ENCODE measurements at places on chromosomes 13 and 19.

GRCh38 chr19:4715529-4716221 is 8.0 kb downstream of the DPP9 start:
- no peak for DNase-seq
- H3K27me3 ChIP-seq: no peaks in the 10 kb centered on the region
- H3K4me3 ChIP-seq: no peak overlapping the region
- H3K27ac ChIP-seq: peak overlapping the region; percentile 91
- H3K4me1 ChIP-seq: peaks cover 24% of the 10 kb centered on the region

DNA sequence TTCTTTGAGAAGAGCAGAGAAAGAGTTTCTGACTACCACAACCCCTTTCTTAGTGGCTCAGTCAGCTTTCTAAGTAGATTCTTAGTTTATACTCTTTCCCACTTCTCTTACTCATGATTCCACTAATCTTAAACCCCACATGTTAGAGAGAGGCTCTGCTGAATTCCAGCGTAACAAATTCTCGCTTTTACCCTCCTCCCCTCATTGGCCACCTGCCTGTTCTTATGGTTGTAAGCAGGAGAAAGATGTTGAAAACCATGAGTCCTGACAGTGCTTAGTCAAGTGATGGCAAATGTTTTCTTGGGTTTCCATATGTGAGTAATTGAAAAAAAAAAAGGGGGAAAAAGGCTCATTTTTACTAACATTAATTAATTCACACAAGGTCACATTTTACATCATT is 125.9 kb downstream of the ZDHHC20 start:
- no peaks in the 10 kb centered on the region for H3K4me1 ChIP-seq
- no peaks in the 10 kb centered on the region for H3K27me3 ChIP-seq
- DNase-seq: no peak
- H3K27ac ChIP-seq: no peak overlapping the region

DNA sequence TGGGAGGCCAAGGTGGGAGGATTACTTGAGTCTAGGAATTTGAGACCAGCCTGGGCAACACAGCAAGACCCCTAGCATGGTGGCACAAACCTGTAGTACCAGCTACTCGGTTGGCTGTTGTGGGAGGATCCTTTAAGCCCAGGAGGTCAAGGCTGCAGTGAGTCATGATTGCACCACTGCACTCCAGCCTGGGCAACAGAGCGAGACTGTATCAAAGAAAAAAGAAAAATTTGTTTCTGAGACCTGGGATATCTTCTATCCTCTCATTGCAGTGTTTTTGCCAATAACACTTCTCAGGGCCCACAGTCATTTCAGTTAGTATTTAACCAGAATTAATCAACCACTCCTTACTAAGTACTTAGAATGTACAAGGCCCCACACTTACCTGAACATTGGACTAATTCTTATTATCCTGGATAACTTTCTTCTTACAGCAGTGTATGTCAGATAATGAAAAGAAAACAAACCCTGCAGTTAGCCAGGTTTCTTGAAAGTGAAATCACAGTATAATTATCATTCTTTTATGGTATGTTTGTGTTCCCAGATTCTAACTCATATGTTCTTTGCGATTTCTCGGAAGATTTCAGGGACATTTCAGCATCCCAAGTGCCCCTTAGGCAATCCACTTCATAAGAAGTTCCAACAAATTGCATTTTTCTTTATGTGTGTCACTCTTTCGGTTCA is 75.6 kb upstream of the KLF5 start:
- no peaks in the 10 kb centered on the region for H3K27me3 ChIP-seq
- DNase-seq: no peak
- H3K4me3 ChIP-seq: no peak overlapping the region

DNA sequence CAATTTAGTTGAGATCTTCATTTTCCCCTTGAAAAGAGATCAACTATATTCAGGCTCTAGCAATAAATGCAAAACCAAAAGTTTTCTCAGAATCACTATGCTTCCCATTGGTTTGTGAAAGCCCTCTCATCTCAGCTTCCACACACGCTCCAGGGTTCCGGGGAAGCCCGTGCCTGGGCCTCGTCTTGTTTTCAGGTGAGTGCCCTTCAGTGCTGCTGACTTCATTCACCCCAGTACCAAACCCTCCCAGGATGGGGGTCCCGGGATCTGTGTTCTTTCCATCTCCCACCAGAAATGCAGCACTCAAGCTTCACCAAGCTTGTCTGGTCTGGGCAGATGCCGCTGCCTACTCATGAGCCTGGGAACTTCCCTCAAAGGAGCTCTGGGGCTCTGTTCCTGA is 97.7 kb downstream of the TEX29 start:
- H3K36me3 ChIP-seq: no peaks in the 10 kb centered on the region
- no peaks in the 10 kb centered on the region for H3K4me1 ChIP-seq
- no peak overlapping the region for H3K4me3 ChIP-seq

- H3K36me3 ChIP-seq: peaks cover 48% of the 10 kb centered on the region
- H3K27ac ChIP-seq: no peak overlapping the region
- H3K4me1 ChIP-seq: peaks cover 6% of the 10 kb centered on the region
- H3K4me3 ChIP-seq: no peak overlapping the region
- no peaks in the 10 kb centered on the region for H3K27me3 ChIP-seq
- no peak for DNase-seq
Observed at GRCh38 chr19:16882146-16882545, 6.7 kb upstream of the F2RL3 start.

GRCh38 chr19:46610851-46611770 is 10.0 kb downstream of the CALM3 start:
- peak overlapping the region; percentile 39 for H3K4me3 ChIP-seq
- DNase-seq: no peak
- H3K27me3 ChIP-seq: no peaks in the 10 kb centered on the region
- peaks cover 68% of the 10 kb centered on the region for H3K36me3 ChIP-seq
- H3K4me1 ChIP-seq: peaks cover 56% of the 10 kb centered on the region

DNA sequence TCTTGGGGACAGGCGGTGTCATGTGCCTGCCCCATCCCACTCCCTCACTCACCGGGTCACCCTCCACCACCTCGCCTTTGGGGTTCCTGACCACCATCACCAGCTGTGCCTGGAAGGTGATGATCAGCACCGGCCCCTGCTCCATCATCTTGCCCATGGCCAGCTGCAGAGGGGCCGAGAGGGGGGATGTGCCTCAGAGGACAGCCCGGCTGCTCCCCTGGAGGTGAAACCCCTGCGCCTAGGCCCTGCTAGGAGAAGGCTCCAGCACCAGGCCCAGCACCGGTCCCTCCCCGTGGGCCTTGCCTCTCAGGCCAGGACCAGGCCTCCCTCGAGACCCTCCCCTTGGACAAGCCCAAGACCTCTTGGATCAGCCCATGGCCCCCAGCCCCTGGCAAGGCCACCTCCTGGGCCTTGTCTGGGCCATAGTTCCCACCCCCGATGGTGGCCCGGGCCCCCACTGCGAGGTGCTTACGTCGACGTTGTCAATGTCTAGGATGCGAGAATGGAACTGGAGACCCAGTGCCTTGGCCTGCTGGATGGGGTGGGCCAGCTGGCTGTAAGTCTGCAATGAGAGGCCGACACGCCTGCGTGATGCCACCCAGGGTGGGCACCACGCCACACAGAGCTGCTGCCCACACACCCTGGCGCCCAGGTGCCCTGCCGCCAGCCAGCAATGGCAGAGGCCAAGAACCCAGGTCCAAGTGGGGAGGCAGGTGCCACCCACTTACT is 1.8 kb upstream of the CTXN1 start:
- H3K4me3 ChIP-seq: no peak overlapping the region
- peaks cover 49% of the 10 kb centered on the region for H3K36me3 ChIP-seq
- no peak overlapping the region for H3K27ac ChIP-seq

GRCh38 chr13:108964606-108965005 is 335.2 kb downstream of the MYO16 start:
- no peaks in the 10 kb centered on the region for H3K36me3 ChIP-seq
- no peak for DNase-seq
- no peak overlapping the region for H3K4me3 ChIP-seq

DNA sequence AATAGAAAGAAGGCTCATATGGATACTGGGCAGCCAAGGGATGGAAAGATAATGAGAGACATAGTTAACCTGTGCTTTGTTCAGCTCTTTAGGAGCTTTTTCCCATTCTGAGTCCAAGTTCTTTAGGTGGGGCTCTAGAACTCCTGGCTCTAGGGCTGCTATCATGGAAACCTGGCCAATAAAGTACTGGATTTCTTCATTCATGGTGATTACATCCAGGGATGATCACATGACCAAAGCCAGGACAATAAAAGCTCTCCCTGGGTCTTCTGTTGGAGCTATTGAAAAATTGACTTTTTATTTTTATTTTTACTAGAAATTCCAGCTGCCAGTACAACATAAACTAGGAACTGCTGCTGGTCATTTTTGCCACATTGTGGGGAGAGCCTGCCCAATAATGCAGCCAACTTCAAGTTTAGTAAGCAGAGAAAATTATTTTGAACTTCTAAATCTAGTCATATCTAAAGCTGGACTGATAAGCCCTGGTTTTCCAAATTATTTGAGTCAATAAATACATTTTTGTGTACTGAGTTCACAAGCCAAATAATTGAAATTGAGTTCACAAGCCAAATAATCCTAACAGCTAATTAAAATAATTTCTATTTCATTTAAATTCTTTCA is 224.9 kb upstream of the STARD13 start:
- H3K27ac ChIP-seq: no peak overlapping the region
- no peaks in the 10 kb centered on the region for H3K36me3 ChIP-seq
- H3K27me3 ChIP-seq: no peaks in the 10 kb centered on the region
- no peak for DNase-seq

DNA sequence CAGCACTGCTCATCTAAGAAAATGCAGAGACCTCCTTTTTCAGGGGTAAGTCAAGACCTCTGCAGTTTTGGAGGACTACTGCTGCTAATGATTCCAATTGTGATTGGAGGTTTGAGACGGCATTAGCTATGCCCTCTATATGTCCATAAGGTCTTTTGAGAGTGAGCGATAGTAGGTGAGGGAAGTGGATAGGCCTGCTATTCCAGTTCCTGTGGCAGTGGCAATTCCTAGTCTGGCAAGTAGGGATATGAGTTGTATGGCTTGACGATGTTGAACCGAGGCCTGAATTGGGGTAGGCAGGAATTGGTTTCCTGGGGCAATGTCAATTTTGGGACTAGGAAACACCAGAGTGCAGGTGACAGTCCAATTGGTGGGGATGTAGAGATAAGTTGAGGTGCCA is 913.1 kb upstream of the SLITRK5 start:
- H3K36me3 ChIP-seq: no peaks in the 10 kb centered on the region
- no peak for DNase-seq
- H3K27me3 ChIP-seq: no peaks in the 10 kb centered on the region
- no peaks in the 10 kb centered on the region for H3K4me1 ChIP-seq
- no peak overlapping the region for H3K27ac ChIP-seq
- no peak overlapping the region for H3K4me3 ChIP-seq

GRCh38 chr13:100512422-100512821 is 76.2 kb downstream of the GGACT start:
- no peaks in the 10 kb centered on the region for H3K36me3 ChIP-seq
- no peaks in the 10 kb centered on the region for H3K4me1 ChIP-seq
- DNase-seq: no peak
- H3K27ac ChIP-seq: no peak overlapping the region
- H3K4me3 ChIP-seq: no peak overlapping the region

- no peaks in the 10 kb centered on the region for H3K27me3 ChIP-seq
- peak overlapping the region; percentile 81 for H3K4me3 ChIP-seq
- peaks cover 19% of the 10 kb centered on the region for H3K4me1 ChIP-seq
- DNase-seq: peak; percentile 21
- peaks cover 22% of the 10 kb centered on the region for H3K36me3 ChIP-seq
Observed at GRCh38 chr13:113584870-113585671, 518 bp downstream of the TFDP1 start.

- DNase-seq: no peak
- H3K27ac ChIP-seq: no peak overlapping the region
- no peaks in the 10 kb centered on the region for H3K27me3 ChIP-seq
- no peaks in the 10 kb centered on the region for H3K36me3 ChIP-seq
- H3K4me3 ChIP-seq: no peak overlapping the region
Observed at GRCh38 chr13:92802776-92803175, 423.8 kb upstream of the GPC6 start.

DNA sequence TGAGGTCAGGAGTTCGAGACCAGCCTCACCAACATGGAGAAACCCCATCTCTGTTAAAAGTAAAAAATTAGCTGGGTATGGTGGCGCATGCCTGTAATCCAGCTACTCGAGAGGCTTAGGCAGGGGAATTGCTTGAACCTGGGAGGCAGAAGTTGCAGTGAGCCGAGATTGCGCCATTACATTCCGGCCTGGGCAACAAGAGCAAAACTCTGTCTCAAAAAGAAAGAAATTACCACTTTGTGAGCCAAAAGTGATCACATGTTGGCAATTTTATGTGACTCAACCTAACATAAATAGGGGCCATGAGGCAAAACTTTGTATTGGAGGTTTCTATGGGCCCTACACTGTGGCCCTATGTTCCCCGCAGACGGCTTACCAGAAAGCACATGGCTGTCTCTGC is 72.2 kb downstream of the MAP4K1 start:
- peaks cover 39% of the 10 kb centered on the region for H3K4me1 ChIP-seq
- no peak overlapping the region for H3K27ac ChIP-seq
- H3K27me3 ChIP-seq: no peaks in the 10 kb centered on the region
- DNase-seq: no peak

DNA sequence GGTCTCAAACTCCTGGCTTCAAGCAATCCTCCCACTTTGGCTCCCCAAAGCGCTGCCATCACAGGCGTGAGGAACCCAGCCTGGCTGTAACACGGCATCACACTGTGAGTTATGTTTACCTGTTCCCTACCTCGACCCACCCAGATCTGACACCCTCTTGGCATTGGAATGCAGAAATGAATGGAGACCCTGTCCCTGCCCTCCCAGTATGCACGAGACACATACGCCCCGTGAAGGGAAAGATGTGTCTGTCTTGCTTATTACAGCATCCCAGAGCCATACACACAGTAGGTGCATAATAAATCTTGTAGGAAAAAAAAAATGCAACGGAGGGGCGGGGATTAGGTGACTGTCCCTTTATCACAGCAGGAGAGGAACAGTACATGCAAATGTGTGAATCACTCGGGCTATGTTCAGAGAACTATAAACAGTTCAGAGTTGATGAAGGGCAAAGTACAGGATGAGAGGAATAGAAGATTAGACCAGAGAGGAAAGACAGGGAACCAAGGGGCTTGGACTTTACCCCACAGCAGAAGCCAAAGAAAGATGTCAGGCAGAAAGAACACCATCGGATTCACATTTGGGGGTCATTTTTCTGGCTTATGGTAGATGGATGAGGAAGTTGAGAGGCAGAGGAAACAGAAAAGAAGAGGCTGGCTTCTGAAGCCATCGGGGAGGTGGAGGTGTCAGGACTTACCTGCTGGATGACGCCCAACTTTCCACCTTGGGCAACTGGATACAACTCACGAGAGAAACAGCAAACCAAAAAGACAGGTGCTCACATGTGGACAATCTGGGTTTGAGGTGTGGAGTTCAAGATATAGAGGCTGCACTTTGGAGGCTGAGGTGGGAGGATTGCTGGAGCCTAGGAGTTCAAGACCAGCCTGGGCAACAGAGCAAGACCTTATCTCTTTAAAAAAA is 94.3 kb downstream of the INSR start:
- H3K4me3 ChIP-seq: no peak overlapping the region
- no peak for DNase-seq
- H3K4me1 ChIP-seq: peaks cover 32% of the 10 kb centered on the region
- H3K27ac ChIP-seq: no peak overlapping the region
- H3K36me3 ChIP-seq: no peaks in the 10 kb centered on the region

- H3K27ac ChIP-seq: no peak overlapping the region
- no peaks in the 10 kb centered on the region for H3K4me1 ChIP-seq
- DNase-seq: no peak
- no peaks in the 10 kb centered on the region for H3K27me3 ChIP-seq
Observed at GRCh38 chr13:67854990-67855389, 624.9 kb upstream of the PCDH9 start.
